Activated CD4-positive, alpha-beta memory T cell treated with anti-CD3 and anti-CD28 coated beads for 36 hours (primary cell): ENCODE measurements at places on chromosomes 3 and 15. TPM values are rescaled to one million over a fixed set of nuclear protein-coding genes. Genes with fewer than 3 reads are reported as not detected.

GRCh38 chr3:5136211-5136918 lies 14.3 kb downstream of the ARL8B start:
- DNase-seq: peak; percentile 31
- H3K27ac ChIP-seq: peak overlapping the region; percentile 72
- H3K27me3 ChIP-seq: no peaks in the 10 kb centered on the region

GRCh38 chr15:35728219-35728940 lies 182.4 kb upstream of the DPH6 start:
- no peaks in the 10 kb centered on the region for H3K36me3 ChIP-seq
- H3K27ac ChIP-seq: no peak overlapping the region
- H3K27me3 ChIP-seq: no peaks in the 10 kb centered on the region
- H3K4me3 ChIP-seq: no peak overlapping the region
- DNase-seq: no peak
- H3K4me1 ChIP-seq: no peaks in the 10 kb centered on the region

DNA sequence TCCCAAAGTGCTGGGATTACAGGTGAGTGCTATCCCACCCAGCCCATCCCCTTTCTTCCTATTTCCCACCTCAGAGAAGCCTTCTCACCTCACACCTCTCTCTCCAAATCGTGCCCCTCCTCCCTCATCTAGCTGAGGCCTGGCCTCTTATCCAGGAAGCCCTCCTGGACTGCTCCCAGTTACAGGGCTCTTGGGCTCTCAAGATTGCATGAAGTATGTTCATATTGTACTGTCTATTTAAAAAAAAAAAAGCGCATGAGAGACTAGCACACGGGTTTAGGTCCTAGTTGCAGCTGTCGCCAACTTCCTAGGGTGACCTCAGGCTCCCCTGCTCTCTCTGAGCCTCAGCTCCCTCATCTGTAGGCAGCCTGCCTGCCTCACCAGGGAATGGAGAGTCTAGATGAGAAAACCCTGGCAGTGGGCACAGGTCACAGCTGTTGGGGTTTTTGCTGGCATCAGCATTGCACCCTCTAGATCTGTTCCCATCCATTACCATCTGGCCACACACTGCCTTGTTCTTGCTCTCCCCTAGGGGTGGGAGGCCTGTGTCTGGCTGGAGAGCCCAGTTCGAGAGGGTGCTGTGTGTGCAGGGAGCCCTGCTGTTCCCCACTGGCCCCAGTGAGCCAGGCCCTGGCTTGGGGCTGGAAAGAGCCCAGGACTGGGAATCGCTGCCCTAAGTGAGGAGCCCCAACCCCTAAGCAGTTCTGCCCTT lies 24.2 kb upstream of the C15orf39 start:
- no peak overlapping the region for H3K27ac ChIP-seq
- no peak overlapping the region for H3K4me3 ChIP-seq
- no peaks in the 10 kb centered on the region for H3K36me3 ChIP-seq
- H3K27me3 ChIP-seq: peaks cover 30% of the 10 kb centered on the region
- H3K4me1 ChIP-seq: no peaks in the 10 kb centered on the region

GRCh38 chr3:171184372-171184771 lies 157.9 kb upstream of the SLC2A2 start:
- H3K36me3 ChIP-seq: peaks cover 1% of the 10 kb centered on the region
- peak overlapping the region; percentile 23 for H3K27ac ChIP-seq
- peaks cover 40% of the 10 kb centered on the region for H3K4me1 ChIP-seq
- H3K4me3 ChIP-seq: no peak overlapping the region
- peak; percentile 53 for DNase-seq

DNA sequence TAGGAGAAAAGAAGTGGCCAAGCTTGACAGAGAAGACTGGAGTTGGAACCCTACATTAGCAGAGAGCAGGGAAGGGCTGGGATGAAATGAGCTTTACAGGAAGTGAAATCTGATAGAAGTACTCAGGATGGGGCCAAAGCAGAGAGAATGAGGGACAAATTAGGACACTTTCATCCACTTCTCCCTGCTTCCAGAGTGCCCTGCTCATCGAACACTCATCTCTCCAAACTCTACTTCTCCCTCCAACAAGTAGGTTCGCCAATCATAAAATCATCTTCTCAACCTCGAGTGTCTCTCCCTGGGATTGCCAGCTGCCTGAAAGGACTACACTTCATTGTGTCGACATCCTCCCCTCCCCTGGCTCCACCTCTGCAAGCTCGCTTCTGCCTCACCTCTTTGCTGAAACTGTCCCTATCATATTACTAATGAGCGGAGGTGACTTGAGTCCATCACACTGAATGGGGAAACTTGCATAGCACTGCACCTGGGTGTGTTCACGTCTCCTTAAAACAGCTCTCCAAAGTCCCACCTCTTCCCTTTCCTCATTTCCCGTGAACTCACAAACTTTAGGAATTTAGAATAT lies 365.8 kb downstream of the FOXP1 start:
- DNase-seq: no peak
- no peak overlapping the region for H3K4me3 ChIP-seq
- peaks cover 40% of the 10 kb centered on the region for H3K4me1 ChIP-seq
- H3K36me3 ChIP-seq: peaks cover 17% of the 10 kb centered on the region
- H3K27me3 ChIP-seq: no peaks in the 10 kb centered on the region
- H3K27ac ChIP-seq: no peak overlapping the region

Gene OXTR
- total RNA-seq: 1.1 TPM

Gene PRKCD
- total RNA-seq: 23.8 TPM

Gene STRIT1
- total RNA-seq: not detected
